Panc1 (cell line): ENCODE measurements at places on chromosomes 7 and 10.

- no peak for DNase-seq
Observed at GRCh38 chr7:151452680-151453325, 12.9 kb upstream of the CRYGN start.

DNA sequence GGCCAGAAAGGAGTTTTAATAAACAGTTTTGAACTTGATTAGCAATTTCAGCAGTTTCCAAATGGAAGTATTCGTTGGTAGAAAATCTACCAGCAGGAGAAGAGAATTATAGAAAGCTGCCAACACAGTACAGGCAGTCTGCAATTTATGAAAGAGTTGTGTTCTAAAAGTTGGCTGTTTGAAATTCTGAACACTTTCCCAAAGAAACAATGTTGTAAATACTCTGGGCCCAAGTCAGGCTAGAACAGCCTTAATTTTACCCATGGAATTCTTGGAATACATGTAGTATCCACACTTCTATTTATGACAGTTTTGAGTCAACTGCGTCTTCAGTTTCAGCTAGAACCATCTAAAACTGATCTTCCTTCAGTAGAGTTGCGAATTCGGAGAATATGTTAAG lies 42.5 kb downstream of the AVL9 start:
- no peak for DNase-seq

GRCh38 chr10:102310361-102311024 lies 65.2 kb downstream of the GBF1 start:
- no peak for DNase-seq

DNA sequence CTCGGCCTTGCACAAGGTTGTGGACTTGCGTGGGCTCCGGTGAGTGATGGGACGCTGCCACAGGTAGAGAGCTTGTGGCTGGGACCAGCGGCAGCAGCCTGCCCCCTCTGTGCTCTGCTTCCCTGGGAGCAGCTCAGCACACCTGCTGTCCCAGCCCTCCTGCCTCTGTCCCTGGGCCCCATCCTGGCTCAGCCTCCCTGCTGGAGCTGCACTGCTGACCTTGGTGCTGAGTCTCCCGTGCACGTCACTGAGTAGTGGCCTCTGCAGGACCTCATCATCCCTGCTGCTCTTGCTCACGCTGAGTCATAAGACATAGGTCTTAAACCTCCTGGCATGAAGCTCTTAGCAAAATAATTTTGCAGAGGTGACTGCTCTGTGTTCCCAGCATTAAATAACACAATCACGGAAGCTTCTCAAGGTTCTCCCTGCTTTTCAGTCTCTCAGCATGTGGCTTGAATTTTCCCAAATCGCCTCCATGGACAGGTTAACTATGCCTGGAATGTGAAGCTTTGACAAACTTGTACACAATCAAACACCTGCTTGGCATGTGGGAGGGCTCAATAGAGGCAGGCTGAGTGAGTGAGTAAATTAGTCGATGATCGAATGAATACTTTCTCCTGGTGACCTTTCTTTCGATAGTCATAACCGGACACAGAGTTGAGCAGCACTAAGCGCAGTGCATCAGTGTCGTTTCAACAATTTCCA lies 63.8 kb upstream of the NPS start:
- DNase-seq = no peak

DNA sequence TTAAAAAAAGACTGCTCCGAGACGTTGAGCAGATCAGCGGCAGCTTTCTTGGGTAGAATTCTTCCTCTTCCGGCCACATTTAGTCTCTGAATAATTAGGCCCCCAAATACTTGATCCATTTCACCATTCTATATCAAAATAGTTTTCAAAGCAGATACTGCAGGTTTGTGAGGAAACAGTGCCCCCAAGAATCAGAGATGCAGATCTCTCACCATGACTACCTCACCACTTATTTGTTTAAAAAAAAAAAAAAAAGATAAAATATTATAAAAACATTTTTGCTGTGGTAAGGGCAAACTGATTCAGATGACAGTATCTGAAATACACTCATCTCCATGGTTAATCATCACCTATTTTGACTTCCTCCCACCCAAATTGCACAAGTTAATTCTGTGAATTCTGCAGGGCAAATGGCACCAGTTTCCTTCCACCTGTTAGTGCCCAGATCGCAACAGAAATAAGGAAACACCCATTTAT lies 210.4 kb downstream of the FAM107B start:
- DNase-seq = no peak

DNA sequence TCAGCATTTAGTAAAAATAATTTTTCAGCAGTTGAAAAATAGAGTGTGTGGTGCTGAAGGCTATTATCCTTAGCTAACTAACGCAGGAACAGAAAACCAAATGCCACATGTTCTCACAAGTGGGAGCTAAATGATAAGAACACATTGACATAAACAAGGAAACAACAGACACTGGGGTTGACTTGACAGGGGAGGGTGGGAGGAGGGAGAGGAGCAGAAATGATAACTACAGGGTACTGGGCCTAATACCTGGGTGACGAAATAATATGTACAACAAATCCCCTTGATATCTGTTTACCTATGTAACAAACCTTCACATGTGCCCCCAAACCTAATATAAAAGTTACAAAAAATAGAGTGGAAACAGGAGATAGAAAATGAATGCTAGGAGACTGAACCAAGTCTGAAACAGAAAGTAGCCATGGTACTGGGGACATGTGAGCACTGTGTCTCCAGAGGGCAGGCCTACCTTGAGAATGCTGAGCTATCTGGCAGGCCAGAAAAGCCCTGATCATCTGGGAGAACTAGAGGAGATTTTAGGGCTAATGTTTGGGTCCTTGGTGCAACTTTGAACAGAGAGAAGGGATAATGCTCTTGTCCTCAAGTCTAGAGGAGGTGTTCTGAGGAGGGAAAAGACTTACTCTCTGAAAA lies 4.7 kb upstream of the EFCAB10 start:
- no peak for DNase-seq
